Stimulated activated CD4-positive, alpha-beta T cell treated with anti-CD3 and anti-CD28 coated beads, Interleukin-15, amount 100 ng/mL, for 48 hours (primary cell): ENCODE measurements at places on chromosomes 7 and 10.

- no peak for DNase-seq
Observed at GRCh38 chr10:51001587-51001986, 72.7 kb upstream of the PRKG1 start.

DNA sequence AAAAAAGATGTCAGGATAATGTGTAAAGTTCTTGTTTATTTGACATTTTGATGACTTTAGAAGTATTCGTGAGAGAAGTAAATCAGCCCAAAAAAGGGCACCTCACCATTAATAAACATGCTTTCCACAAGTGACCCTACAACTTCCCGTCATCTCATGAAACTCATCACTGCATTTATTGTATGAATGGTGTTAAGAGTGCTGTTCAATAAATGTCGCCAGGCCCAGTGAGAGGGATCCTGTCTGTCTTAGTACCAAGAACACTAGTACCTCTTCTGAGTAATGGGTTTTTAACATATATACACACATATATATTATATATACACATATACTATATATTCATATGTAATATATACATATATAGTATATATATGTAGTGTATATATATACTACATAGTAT is 61.9 kb downstream of the TMEM26 start:
- no peak for DNase-seq

GRCh38 chr10:125232841-125233240 is 72.5 kb upstream of the CTBP2 start:
- DNase-seq, result no peak

- no peak for DNase-seq
Observed at GRCh38 chr10:116170815-116171250, 102.2 kb downstream of the GFRA1 start.

DNA sequence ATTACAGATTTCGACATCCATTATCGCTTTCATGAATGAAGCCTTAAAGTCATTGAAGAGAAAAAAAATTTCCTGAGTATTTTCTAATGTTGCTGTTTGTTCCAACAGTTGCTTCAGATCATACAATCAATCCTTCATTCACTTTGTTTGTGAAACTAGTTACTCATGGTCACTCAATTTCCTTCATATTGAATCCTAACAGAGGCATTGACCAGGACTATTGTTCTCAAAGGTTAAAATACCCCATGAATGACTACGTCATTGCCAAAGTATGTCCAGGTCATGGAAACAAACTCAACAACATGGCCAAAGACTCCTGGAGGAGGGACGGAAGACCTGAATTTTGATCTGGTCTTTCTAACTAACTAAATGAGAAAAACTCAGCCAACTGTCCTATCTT is 54.0 kb upstream of the ABCB5 start:
- DNase-seq, result no peak

DNA sequence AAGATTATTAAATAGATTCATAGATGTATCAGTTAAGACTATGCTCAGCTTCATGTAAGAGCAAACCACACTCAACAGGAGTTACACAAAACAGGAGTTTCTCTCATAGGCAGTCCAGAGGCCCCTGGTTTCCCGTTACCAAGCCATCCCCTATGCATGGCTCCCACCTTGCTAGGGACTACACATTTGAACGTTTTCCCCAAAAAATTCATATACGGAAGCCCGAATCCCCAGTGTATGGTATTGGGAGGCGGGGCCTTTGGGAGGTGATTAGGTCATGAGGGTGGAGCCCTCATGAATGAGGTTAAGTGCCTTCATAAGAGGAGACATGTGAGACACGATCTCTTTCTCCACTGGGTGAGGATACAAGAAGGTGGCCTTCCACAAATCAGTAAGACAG is 29.1 kb downstream of the RSU1 start:
- no peak for DNase-seq

GRCh38 chr10:124738441-124738840 is 5.7 kb downstream of the FAM53B start:
- no peak for DNase-seq

DNA sequence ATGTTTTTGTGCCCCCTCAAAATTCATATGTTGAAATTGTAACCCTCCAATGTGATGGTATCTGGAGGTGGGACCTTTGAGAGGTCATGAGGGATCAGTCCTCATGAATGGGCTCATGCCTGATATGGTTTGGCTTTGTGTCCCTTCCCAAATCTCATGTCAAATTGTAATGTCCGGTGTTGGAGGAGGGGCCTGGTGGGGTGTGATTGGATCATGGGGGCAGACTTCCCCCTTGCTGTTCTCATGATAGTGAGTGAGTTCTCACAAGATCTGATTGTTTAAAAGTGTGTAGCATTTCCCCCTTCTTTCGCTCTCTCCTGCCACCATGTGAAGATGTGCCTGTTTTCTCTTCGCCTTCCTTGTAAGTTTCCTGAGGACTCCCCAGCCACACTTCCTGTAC is 53.4 kb downstream of the TLL2 start:
- no peak for DNase-seq

DNA sequence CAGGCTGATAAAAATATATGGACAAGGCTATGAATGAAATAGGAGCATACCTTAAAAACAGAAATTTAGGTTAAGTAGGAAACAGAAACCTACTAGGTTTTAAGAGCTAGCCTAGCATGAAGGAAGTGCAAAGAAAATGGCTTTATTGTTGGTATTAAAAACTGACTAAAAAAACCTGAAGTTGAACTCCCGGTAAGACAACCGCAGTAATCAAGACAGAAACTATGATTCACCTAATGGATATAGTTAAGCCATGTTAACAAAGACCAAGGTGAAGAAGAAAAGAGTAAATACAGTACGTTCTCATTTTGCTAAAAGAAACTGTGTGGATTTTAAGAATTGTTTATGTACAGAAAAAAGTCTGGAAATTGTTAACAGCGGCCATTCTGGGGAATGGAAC is 2.5 kb downstream of the RTKN2 start:
- no peak for DNase-seq

GRCh38 chr10:123904834-123905409 is 13.3 kb upstream of the CPXM2 start:
- no peak for DNase-seq

DNA sequence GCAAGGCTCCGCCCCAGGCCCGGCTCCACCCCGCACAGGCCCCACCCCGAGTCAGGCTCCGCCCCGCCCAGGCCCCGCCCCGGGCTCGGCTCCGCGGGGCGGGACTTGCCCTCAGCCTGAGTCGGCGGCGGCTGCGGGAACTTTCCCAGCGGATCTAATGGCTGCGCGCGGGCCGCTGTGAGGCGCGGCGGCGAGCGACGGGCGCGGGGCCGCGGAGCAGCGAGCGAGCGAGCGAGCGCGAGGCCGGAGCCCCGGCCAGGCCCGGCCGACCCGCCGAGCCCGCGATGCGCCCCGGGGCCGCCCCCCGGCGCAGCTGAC is at the start of gene INPP5A:
TSS of gene INPP5A (plus strand) at position 104 of the 318 bp plus-strand sequence. CDS start 310 bp downstream, outside the sequence.
- DNase-seq, result no peak

GRCh38 chr10:51860257-51860656 is 160.9 kb upstream of the CSTF2T start:
- DNase-seq, result no peak

GRCh38 chr10:80144696-80145131 is 12.2 kb downstream of the PLAC9 start:
- DNase-seq, result no peak

DNA sequence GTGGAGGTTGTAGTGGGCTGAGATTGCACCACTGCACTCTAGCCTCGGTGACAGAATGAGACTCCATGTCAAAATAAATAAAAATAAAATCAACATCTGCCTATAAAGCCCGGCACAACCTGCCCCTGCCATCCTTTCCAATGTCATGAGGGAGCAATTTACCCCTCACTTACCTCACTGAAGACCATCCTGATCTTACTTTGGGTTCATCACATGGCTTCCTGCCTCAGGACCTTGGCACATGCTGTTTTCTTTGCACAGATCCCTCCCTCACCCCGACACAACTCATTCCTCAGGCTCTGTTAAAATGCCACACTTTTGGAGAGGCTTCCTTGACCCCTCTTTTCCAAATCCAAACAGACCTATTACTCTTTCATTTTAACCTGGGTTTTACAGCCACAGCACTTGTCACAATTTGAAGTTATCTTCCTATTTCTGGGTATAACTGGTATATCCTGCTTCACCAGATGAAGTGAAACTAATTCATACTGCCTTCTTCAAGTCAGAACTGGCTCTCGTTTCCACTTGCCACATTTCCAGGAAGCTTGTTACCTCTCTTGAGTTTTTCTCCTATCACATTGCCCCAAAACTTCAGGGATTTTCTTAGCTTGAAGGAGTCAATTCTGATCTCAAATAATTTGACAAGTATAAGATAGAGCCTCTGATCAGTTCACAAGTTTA is 69.3 kb upstream of the PARD3 start:
- DNase-seq, result no peak

GRCh38 chr7:149815121-149815520 is 23.1 kb upstream of the ZNF862 start:
- no peak for DNase-seq

DNA sequence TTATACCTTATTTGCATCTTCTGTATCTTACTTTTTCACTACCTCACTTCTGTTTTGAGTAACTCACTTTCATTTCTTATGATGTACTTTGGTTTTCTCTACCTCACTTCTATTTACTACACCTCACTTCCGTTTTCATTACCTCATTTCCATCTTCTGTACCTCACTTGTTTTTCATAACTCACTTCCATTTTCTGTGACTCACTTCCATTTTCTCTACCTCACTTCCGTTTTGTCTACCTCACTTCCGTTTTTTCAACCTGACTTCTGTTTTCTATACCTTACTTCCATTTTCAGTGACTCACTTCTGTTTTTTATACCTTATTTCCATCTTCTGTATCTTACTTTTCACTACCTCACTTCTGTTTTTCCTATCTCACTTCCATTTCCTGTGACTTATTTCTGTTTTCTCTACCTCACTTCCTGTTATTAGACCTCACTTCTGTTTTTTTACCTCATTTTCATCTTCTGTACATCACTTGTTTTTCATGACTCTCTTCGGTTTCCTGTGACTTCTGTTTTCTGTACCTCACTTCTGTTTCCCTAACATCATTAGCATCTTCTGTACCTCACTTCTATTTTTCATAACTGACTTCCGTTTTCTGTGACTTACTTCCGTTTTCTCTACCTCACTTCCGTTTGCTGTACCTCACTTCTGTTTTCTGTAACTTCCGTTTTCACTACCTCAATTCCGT is 493.1 kb upstream of the AKR1E2 start:
- DNase-seq, result no peak

DNA sequence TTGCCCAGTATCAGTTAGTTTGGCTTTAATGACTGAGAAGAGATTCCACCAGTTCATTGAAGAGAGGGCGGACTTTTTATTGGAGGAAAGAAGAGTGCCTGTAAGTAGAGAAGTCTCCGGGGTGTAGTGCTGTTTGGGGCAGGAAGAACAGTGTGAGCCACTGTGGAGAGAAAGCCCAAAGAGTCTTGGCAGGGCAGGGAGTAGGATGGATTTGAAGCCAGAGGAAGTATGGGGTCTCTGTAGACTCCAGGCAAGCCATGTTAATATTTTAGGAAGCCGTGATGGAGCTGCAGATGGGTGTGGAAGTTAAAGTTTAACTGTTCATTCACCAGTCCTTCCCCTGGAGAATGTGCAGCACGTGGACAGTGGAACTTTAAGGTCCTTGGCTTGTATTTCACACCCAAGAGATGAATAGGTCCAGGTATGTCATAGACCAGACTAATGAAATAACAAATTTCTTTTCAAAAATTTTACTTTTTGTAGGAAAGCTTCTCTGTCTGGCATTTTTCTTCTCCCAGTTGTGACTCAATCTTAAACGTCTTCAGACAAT is 54.1 kb downstream of the TCF7L2 start:
- no peak for DNase-seq

DNA sequence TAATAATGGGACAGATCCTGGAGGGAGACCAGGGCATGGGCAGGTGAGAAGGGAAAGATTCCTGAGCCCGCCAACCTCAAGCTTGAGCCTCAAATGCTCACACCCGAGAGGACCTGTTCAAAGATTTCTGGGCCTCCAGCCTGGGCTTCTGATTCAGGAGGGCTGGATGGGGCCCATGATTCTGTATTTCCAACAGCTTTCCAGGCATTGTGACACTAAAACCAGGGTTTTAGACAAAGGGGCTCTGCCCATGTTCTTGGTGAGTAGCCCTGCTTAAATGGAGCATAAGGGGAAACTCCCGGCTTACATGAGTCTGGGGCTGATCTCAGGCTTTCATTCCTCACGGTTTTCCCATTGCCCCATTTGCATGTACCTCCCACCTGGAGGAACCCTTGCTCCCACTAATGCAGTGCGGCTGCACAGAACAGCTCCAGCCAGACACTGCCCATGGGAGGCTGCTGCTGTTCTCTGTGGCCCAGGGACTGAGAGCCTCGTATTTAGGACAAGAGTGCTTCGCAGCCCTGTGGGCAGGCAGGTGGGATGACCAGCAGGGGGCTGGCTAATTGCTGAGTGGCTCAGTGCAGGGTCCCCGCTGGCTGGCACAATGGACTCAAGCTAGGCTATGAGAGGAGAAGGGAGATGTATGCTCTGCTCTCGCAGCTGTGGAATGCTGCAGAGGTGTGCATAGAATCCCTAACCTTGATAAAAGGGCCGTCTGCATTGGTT is 135.3 kb upstream of the COBL start:
- DNase-seq, result no peak

DNA sequence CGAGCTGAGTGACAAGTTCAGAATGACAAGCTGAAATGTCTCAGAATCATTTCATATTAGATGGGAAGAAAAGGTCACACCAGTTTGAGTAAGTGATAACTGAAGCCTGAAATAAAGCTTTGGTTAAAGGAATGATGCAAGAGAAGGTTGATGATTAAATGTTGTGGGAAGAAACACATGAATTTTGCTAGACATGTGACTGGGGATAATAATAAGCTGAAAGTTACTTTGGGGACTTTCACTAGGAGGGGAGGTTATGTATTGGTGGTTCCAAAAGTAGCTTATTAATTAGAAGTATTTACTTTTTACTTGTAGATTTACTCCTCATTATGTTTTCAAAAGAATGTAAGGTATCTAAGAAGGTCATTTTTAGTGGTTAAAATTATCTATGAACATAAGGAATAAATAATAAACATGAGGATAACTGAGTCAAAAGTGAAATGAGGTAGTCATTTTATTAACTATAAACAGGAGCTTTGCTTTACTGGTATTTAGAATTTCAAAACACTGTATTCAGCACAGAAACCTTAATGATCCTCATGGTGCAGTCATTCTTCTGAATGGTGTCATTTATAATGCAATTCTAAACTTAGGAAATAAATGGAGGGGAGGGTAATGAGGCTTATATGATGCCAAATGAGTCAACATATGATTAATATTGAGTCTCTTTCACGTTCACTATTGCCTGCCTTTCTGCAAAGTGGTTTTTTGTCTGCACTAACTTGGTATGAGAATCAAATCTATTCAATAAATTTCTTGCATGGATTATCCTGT is 63.7 kb downstream of the PRKG1 start:
- DNase-seq, result no peak

DNA sequence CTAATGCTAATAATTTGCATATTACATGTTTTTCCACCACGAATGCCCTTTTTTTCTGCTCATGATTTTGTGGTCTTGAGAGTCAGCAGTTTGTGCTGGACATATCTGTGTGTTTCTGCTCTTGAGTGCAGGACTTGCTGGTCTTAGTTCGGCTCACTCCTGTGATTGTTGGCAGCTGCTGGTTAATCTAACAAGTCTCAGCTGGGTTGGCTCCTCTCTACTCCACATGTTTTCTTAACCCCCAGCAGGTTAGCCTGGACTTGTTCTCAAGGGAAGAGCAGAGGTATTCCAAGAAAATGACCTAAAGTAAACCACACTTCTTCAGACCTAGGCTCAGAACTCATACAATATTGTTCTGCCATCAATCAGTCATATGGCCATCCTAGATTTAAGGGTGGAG is 1238.9 kb downstream of the XPNPEP1 start:
- DNase-seq, result no peak

- DNase-seq, result no peak
Observed at GRCh38 chr10:79250259-79250658, 97.0 kb upstream of the PPIF start.
